ENCODE measurements at places on chromosomes 3 and 15.

DNA sequence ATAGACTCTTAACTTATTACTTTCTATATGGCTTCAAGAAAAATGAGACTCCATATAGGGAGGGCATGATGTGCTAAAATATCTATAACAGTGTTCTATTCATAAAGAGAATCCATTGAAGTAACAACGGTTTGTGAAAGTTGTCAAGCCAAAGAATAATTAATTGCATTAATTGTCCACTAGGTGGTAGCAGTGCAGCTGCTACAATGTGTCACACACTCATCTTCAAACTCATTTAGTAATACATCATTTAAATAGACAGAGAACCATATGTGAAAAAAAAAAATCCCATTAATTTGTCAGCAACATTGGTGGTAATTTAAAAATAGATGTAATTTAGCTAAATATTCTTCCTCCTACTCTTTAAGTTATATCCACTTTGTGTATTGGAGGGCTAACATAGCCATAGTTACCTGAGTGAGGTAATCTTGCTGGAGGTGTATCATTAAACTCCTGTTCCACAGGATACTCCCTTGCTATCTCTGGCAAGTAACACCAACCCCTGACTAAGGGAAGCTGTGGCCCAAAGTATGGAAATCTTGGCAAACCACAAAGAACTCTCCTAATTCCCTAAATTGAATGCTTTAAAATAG, 3.7 kb upstream of the CPA3 start:
- DNase-seq = peak; percentile 23

DNA sequence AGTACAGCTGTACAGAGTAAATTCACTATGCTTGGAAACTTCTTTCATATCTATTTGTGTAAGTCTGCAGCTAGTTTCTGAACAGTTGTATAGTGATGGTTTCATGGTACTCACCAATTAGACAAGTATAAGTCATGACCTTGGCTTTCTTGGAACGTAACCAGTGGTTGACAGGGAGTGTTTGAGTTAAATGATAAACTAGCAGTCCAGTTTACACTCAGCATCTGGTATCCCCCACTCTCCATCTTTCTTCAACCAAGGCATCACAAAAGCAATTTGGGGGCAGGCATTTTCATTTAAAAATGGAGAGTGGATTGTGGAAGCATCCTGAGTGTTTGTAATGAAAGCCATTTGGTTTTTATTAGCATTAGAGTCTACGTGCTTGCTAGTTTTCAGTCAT, 26.0 kb downstream of the MME start:
- DNase-seq = no peak

- no peak for DNase-seq
These were observed 39.5 kb downstream of the CADPS start for GRCh38 chr3:62835554-62836236.

DNA sequence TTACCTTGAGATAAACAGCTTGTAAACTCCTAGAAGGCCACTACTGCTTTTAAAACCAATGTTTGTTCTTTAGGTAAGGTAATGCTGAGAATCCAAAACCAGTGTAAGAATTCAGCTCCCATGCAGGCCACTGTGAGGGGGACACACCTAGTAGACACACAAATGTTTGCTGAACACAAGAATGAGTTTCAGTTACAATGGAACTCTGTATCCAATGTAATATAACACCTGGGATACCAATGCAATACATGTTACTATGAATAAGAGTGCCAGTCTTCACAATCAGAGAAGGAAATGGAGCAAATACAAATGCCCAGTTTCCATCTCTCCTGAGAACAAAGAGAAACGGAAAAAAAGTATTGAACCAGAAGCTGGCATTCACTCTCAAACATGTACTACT, 65.9 kb downstream of the IGF2BP2 start:
- no peak for DNase-seq

- DNase-seq = no peak
These were observed 671.7 kb downstream of the MECOM start for GRCh38 chr3:168991803-168992202.

- DNase-seq = no peak
These were observed 70.9 kb downstream of the CGGBP1 start for GRCh38 chr3:87987952-87988351.

DNA sequence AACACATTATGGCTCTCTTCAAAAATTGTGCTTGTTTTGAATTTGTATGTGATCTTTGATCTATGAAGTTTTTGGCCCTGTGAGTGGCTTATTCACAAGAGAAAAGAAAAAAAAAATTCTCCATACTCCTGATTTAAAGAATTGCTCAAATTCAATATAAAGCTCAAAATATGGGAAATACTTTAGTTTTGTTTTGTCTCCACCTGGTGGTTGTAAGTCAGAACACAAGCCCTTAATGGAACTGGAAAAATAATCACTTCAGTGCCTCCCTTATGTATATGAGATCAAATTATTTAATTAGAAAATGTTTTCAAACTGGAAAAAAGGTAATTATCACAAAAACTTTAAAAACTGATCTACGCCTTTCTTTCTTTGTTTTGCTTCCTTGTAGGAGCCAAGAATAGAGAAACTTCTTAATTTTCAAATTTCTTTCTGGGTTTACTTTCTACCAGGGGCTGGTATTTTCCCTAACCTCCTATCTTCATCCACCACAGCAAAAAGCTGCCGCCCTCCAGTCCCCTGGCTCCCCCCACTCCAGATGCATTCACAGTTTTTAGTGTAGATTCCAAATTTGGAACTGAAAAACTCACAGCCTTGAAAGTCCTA, 50.6 kb downstream of the SERP1 start:
- peak; percentile 59 for DNase-seq

DNA sequence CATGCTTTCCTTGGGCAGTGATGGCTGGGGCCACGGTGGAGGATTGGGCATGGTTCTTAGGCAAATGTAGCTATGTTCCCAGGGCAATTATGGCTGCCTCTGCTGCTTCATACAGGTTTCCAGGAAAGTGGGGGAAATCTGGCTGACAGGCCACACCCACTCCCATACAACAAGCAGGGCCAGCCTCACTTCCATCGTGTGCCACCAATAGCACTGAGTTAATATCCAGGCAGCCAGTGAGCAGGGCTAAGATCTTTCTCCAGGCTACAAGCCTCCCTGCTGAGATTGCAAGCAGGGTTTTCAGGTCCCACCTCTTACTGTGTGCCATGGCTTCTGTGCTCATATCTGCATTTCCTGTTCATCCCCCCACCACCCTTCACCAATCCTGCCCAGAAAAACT, 1291.9 kb downstream of the SI start:
- no peak for DNase-seq

DNA sequence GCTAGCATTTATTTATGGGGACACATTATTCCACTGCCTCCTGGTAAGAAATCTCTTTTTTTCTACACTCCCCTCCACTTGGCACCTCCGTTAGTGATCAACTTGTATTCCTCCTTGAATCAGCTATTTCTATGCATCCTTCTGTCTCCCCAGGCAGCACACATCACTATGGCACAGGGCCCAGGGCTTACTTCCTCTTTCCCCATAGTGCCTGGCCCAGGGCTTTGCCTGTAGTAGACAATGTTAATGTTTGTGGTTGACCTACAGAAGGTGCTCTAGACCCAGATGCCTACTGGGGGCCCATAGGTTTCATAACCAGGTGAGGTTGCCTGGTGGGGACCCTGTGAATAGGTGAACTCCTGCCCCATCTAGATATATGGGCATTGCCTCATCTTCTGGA, 44.9 kb downstream of the EPHB1 start:
- no peak for DNase-seq

DNA sequence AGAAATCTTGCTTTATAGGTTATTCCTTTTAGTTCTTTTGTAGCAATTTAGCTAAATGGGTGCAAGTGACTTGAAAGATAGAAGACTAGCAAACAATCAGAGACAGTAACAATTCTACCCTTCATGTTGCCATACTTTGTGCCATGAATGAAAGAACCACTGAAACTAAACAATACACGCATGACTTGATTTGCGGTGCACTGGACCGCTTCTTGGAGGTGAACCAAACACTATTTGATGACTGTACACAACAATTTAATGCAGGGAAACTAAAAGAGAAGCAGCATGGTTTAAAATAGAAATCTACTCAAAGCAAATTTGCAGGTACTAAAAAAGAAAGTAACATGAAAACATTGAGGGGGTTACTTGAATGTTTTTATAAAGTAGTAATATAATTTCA, 331.0 kb upstream of the RARB start:
- DNase-seq = no peak

DNA sequence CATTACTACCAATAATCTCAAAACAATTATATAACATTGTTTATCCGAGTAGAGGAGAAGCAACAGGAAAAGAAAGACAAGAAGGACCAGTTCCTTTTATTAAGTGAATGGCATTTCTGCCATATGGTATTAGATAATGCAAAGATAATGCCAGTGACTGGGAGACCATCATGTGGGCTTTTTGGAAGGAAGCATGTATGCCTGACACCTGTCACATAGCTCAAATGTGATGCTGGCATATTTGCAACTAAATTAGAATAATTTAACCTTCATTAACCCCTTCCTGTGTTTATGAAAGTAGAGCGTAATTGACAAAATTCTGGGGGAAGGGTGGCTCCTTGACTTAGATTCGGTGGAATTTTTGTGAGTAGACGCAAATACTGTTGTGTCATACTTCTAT, 733.0 kb downstream of the TUSC7 start:
- no peak for DNase-seq

DNA sequence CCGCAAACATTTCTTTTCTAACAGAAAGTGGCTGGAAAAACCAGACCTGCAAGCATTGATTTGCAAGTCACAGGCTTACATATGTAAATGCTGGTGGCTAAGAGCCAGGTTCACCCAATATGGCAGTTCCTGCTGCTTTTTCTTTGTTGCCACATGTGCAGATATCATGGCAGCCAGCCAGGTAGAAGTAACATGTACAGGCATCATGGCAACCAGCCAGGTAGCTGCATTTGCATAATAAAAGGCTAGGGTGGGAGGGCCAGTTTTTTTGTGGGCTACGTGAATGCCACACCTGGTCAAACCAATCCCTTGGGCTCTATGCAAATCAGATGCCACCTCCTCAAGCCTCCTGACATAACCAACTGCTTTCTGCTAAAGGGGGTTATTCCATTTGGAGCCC, 2.8 kb upstream of the SMCO1 start:
- no peak for DNase-seq

DNA sequence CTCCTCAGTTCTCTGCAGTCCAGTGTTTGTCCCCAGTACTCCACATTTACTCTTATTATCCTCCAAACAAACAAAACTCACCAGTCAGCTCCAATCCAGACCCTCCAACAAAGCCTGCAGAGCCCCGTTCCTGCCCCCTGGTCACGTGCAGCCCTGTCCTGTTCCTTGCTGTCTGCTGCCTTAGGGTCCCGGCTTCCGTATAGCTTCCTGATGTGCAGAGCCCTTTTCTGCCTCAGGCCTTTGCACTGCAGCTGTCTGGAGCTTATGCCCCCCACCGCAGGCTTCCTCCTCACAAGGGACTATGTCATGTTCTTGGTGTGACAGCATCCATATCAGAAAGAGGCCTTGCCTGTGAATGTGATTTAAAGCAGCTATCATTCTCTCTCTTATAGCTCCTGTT, 39.0 kb upstream of the UBE3A start:
- DNase-seq = no peak

GRCh38 chr3:66717806-66718205, 217.0 kb upstream of the LRIG1 start:
- DNase-seq = no peak

- no peak for DNase-seq
These were observed 28.1 kb downstream of the ZXDC start for GRCh38 chr3:126447456-126448106.

DNA sequence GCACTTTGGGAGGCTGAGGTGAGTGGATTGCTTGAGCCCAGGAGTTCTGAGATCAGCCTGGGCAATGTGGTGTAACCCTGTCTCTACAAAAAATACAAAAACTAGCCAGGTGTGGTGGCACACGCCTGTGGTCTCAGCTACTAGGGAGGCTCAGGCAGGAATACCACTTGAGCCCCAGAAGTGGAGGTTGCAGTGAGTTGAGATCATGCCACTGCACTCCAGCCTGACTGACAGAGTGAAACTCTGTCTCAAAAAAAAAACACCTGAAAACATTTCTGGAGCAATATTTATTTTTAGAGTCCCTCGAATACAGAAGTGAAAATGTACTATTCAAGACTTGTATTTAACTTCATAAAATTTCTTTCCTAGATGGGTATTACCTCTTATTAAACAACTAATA, 4.6 kb downstream of the SPCS1 start:
- DNase-seq = no peak

DNA sequence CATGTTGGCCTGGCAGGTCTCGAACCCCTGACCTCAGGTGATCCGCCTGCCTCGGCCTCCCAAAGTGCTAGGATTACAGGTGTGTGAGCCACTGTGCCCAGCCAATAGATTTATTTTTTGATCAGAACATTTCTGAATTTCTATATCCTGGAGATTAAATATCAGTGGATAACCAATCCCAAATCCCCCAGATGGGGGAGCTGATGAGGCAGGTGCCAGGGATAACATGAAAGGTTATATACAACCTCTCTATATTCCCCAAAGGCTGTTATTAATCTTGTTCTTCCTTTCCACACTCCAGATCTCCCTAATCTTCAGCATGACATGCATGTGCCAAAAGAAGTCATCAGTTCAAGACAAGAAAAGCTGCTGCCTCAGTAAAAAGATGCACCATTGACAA, 112.3 kb downstream of the WDR76 start:
- DNase-seq = no peak

GRCh38 chr3:5431146-5431545, 243.6 kb downstream of the EDEM1 start:
- DNase-seq = no peak

DNA sequence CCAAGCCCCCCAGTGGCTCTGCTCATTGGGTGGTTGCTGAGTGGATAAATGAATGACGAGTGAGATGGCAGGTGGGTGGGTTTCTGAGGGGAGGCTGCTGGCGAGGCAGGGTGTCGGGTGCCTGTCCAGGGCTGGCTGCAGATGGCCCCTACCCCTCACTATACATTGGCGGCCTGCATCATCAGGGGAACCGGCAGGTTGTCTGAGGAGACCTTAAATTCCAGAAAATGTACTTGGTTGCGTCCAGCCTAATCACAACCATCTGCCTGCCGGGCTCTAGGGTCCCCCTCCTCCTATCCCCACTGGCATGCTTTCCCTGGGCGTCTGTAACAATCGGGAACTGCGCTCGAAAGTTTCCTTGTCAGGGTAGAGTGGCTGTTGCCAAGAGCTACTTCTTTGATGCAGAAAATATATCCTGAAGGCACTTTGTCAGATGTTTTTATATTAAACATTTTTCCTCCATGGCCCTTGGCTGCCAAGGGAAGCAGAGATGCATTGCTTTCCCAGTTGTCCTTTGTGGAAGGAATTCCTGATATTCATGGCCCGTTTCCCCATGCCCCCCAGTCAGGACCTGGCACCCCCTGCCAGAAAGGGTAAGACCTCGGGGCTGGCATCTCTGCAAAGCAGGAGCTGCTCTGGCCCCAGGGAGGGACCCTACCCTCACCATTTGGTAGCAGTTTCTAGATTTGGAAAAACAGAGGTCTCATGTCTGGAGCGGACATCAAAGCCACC, 22.9 kb downstream of the SMAD6 start:
- no peak for DNase-seq

GRCh38 chr3:183764847-183765731, 60.3 kb downstream of the MAP6D1 start:
- no peak for DNase-seq

DNA sequence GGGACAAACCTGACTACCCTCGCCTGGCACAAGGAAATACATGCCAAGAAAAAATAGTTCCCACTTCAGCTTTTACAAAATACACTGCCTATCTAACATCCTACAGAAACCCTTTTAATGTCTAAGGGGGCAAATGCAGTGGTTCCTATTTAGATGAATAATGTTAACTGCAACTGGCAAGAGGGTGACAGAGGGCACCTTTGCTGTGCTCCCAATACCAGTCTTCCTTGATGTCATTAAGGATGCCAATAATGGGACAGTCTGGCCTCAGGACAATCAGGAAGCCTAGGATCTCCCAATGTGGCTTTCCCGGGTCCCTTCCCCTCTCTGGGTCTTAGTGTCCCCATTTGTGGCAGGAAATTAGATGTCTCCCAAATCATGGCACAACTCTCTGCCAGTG, 13.9 kb downstream of the CSRNP1 start:
- no peak for DNase-seq

All from CD4-positive, alpha-beta T cell treated with Interleukin-1 beta for 1 hour (primary cell).